Effector CD8-positive, alpha-beta T cell (primary cell): ENCODE measurements at places on chromosomes 6 and 20.

- no peak for DNase-seq
Measured at GRCh38 chr6:55443238-55444134, 116.2 kb downstream of the GFRAL start.

DNA sequence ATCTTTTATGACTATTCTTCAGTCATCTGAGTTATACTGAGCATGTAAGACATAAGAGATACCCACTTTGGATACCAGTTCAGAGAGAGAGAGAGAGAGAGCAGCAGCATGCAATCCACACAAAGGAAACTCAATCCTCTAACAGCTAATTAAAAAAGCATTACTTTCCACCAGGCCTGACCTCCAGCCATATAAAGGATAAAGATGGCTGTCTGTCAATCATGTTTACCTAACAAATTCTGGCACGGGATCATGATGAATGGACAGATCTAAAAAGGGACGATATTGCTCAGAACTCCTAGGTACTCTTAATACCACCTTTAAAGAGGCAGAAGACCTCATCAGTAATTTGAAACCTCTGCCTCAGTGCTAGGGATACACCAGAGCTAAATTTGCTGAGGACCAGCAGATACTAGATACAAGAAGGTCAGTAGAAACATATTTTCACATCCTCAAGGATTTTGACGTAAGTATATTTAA is 159.2 kb downstream of the RPS12 start:
- no peak for DNase-seq

- no peak for DNase-seq
Measured at GRCh38 chr6:117018771-117019170, 141.7 kb downstream of the RFX6 start.

DNA sequence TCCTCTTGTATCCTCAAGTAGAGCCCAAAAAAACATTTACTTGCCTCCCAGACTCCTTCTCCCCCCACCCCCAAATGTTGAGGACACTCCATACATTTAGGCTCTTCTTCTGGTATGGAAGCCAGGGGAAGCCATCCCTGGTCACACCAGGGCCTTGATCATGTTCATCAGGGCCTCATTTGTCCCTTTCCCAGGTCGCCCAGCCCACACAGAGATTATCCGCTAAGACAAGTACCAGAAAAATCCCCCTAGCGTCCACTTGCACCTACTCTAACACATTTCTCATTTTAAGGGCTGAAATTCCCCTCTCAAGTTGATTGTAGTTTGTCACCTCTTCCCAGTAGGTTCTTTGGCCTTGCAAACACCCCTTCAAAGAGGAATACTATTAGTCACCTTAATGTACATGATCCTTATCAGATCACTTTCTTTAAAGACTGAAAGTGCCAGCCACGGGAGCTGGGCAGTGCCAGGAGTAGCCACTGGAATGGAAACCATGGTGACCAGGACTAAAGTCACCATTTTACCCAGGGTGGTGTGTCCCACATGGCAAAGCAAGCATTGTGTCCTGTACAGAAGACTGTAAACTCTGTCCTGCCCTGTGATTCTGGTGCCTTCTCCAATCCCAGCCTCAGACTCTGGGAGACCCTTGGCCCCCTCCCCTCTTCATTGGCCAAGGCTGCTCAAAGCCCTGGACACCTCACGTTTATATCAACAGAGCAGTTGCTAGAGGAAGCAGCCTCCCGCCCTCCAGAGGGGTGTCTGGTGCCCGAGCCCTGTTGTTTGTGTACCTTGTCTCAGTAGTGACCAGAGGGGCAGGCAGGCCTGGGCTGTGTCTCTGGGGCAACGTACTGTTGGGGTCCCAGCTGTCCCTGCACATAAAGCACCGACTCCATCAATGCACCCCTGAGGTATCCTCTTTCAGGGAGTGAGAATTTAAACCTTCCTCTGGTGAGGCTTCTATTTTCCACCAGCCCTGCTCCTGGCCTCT is 5.0 kb upstream of the APOBEC2 start:
- DNase-seq = no peak

GRCh38 chr6:142011775-142012174 is 121.0 kb upstream of the GJE1 start:
- DNase-seq = no peak

DNA sequence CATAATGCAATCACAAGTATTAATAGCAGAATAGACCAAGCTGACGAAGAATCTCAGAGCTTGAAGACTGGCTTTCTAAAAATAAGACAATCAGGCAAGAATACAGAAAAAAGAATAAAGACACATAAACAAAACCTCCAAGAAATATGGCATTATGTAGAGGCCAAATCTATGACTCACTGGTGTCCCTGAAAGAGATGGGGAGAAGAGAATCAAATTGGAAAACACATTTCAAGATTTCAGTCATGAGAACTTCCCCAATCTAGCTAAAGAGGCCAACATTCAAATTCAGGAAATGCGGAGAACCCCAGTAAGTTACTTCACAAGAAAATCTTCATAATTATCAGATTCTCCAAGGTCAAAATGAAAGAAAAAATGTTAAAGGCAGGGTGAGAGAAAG is 69.0 kb upstream of the PDE7B start:
- no peak for DNase-seq

DNA sequence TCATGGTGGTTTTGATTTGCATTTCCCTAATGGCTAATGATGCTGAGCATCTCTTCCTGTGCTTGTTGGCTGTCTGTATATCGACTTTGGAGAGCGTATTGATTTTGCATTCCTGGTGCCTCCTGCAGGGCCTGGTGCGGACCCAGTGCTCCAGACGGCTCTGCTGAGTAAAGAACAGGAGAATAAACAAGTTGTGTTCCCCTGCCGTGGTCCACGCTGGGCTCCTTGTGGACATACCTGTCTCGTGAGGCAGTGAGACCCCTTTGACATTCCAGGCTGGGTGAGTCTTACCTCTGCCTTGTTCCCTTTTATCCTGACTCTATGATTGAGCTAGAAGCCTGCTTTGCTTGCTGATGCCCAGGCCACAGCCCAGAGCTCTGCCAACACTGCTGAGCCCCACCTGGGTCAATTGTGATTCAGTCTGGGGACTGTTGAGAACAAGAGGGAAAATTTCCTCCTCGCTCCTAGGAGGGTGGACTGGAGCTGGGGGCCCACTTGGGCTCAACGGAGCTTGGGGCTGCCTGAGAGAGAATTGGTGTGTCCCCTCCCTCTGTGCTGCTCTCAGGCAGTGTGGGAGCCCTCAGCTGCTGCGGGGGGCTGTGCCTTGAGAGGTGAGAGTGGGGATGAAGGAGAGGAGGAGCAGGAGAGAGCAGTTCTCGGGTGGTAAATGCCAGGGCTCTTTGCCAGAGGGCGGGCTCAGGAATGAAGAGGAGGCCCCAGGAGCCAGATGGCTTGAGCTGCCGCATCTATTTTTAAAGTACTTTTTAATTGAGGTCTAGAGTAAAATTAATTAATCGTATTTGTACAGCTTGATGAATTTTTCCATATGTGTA is 43.7 kb upstream of the PMEPA1 start:
- no peak for DNase-seq

- no peak for DNase-seq
Measured at GRCh38 chr6:149093643-149094042, 223.9 kb upstream of the TAB2 start.

GRCh38 chr6:11315743-11316437 is 83.4 kb upstream of the NEDD9 start:
- no peak for DNase-seq

GRCh38 chr20:46619445-46619844 is 31.8 kb downstream of the SLC13A3 start:
- no peak for DNase-seq

DNA sequence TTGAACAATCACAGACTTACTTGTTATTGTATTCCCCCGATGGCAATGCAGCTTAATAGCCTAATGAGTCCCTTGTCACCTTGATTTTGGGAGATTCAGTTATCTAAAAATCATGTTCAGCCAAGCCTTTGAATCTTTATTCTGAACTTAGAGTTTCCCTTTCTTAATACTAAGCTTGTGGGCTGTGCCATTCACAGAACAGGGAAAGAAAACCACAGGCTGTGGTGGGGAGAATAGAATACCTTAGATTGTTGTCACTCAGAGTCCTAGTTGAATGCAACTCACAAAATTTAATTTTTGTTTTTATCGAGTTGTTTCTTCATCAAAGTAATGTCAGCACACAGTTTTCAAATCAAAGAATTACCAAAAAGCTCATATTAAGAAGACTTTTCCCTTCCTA is 37.4 kb downstream of the RFPL4B start:
- DNase-seq = no peak

- DNase-seq = no peak
Measured at GRCh38 chr6:56406276-56407269, 159.2 kb upstream of the COL21A1 start.

- DNase-seq = no peak
Measured at GRCh38 chr6:160667639-160668481, 3.8 kb upstream of the LPA start.

- DNase-seq = no peak
Measured at GRCh38 chr6:2830183-2830582, 11.5 kb downstream of the SERPINB1 start.

GRCh38 chr6:86856937-86857563 is 80.3 kb upstream of the HTR1E start:
- DNase-seq = no peak

- no peak for DNase-seq
Measured at GRCh38 chr6:54722328-54722727, 124.2 kb upstream of the FAM83B start.

DNA sequence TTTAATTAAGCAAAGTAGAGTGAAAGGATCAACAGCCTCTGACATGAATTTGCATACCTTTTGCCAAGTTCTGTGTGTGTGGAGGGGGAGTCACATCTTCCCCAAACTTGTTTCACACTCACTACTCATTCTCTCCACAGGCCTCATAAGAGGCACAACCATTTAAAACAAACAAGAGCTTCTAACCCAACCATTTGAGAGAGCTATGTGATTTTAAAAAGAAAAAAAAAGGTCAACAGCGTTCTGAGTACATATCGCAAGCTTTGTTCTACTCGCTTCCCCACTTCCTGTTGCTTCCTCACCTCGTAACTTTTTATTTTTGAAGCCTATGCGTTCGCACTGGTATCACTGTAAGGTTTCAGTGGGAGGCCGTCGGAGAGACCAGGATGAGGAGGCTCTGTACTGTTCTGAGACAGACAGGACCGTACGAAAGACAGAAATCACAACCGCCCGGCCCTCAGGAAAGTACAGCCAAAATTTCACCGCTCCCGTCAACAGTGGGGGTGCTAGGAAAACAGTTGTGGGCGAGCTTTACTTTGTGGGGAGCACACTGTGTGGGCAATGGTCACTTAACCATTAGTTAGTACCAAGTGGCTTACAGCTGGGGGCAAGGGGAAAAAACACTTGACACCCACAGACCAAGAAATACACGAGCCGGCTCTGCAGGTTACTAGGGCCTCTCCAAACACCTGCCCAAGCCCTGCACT is 61.3 kb downstream of the TRERF1 start:
- peak; percentile 9 for DNase-seq

DNA sequence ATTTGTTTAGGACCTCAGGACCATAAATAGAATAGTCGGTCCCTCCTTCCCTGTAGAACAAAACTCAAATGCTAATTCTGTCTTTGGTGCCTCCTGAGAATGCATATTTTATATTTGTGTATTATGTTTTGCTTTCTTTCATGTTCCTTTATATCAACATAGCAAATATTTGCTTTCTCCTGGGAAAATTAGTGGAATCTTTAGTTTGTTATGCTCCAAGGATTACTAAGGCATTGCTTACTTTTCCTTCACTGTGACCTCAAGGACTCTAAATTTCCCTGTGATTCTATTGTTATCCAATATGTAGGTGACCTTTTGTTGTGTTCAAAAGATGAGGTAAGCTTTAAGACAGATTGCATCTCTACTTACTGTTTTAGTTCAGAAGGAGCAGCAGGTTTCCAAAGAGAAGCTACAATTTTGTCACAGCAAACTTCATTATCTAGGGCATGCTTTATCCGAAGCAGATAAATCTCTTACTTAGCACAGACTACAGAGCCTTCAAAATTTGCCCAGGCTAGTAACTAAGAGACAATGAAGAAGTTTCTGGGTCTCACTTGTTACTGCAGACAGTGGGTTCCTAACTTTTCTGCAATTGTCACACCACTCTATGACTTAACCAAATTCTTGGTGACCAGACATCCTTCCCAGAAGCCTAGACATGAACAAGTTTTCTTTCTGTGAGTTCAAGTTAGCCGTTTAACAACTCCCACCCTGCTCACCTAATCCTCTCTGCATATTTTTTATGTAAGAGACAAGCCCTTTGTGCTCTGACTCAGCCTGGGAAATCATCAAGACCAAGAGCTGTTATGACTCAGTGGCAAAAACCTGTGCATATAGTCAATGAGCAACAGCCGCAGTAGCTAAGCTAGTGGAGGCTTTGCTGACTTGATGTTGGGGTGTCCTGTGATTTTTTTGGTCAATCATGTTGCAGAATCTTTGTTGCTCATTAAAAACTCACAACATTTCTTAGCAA is 378.8 kb downstream of the QKI start:
- no peak for DNase-seq

GRCh38 chr6:122747573-122747972 is 31.9 kb upstream of the FABP7 start:
- no peak for DNase-seq

- no peak for DNase-seq
Measured at GRCh38 chr20:38294076-38294591, 9.8 kb upstream of the BPI start.

- DNase-seq = no peak
Measured at GRCh38 chr6:147194652-147195411, 9.4 kb upstream of the STXBP5 start.

DNA sequence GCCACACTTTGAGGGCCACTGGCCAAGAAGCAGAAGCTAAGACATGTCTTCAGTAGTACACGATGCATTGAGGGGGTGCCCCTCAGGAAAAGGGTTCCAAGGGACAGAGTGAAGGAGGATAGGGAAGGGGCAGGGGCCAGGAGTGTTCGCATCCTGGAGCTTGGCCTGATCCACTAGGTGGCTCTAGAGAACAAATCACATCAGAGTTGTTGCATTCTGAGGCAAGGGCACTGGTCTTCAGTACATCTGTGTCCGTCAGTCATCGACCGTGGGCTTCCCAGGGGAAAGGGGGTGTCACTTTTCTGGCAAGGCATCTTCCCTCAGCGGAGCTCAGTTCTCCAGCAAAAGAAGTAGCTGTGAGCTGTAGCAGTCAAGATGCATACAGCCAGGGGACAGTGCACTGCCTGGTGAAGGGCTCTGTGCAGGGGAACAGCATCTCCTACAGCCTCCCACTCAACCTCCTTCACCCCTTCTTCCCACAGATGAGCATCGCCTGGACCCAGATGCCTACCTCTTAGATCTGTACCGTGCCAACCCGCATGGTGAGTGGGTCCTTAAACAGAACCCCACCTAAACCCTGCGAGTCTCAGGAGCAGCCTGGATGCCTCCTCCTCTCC is 47.8 kb downstream of the ARHGAP40 start:
- DNase-seq = no peak

- DNase-seq = no peak
Measured at GRCh38 chr6:25312703-25313102, 33.5 kb downstream of the CARMIL1 start.

DNA sequence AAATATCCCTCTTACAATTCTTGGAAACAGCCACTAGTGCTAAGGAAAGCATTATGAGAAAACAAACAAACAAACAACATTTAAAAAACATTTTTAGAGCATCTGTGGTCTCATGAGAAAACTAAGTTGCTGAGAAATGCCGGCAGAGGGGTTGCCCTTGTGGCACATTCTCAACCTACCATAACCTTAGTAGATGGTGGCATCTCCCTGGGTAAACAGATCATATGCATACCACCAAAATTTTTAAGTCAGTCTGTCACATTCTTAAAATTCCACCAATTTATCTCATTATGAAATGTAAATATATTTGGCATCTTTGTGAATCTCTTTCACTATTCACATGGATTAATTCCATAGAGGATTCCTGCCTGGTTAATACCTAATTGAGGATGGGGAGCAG is 575.7 kb upstream of the MARCKS start:
- no peak for DNase-seq
